A673 (cell line): ENCODE measurements at places on chromosomes 11 and 22. TPM values are rescaled to one million over a fixed set of nuclear protein-coding genes. Genes with fewer than 3 reads are reported as not detected.

Gene TRIM51G
- total RNA-seq, result not detected in 2 replicates

Gene APOL2
- 37.9 and 45.1 TPM in 2 replicates for total RNA-seq

Gene TRIM6
- total RNA-seq, result 0.13 and 0.52 TPM in 2 replicates

Gene SLC25A18
- 0.35 and 0.45 TPM in 2 replicates for total RNA-seq

Gene ACR
- total RNA-seq, result not detected in 2 replicates

- H3K27me3 ChIP-seq, result peaks cover 28% of the 10 kb centered on the region
- H3K36me3 ChIP-seq, result no peaks in the 10 kb centered on the region
- no peak for DNase-seq
- H3K27ac ChIP-seq, result no peak overlapping the region
These were observed 64.8 kb downstream of the TENM4 start for GRCh38 chr11:79375818-79376550.

DNA sequence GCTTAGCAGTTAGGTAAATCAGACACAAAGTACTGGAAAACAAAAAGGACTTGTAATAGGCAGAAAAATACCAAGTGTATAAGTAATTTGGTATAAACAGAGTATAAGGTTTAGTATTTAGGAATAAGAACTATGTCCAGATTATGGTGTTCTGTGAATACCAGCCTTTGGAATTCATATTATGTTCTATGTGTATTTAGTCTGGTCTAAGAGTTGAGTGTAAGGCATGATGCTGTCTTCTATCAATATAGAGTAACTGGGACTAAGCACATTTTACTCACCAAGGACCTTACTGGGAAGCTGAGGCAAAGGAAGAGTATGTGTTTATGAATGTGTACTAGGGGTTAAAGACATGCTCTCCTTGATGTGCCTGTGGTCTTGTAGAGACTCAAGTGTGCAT, 9.5 kb downstream of the SDHD start:
- no peak for DNase-seq
- no peaks in the 10 kb centered on the region for H3K27me3 ChIP-seq
- H3K4me1 ChIP-seq, result no peaks in the 10 kb centered on the region
- peaks cover 48% of the 10 kb centered on the region for H3K36me3 ChIP-seq
- no peak overlapping the region for H3K27ac ChIP-seq

GRCh38 chr11:567011-567628, 6.3 kb downstream of the RASSF7 start:
- DNase-seq, result no peak
- H3K27me3 ChIP-seq, result no peaks in the 10 kb centered on the region
- H3K4me1 ChIP-seq, result no peaks in the 10 kb centered on the region
- no peak overlapping the region for H3K27ac ChIP-seq
- no peaks in the 10 kb centered on the region for H3K36me3 ChIP-seq

GRCh38 chr11:78426845-78427244, 9.2 kb upstream of the GAB2 start:
- peaks cover 31% of the 10 kb centered on the region for H3K4me1 ChIP-seq
- no peak overlapping the region for H3K27ac ChIP-seq
- H3K36me3 ChIP-seq, result no peaks in the 10 kb centered on the region

DNA sequence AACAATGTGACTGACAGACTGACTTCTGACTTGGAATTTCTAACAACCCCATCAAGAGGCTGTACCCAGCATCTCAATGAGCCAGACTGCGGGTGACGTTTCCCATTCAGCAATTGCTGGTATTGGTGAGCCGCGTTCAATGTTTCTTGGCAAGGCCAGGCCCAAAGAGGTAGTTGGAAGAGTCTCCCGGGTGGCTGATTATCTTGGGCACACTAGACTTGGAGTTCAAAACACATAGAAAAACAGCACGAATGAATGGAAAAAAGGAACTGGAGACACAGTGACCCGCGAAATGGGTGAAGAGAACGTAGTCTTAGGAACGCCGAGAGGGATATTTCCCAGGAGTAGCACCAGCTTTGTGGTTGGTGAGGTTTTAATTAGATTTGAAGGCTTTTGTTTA, 115.7 kb downstream of the RPS6KA4 start:
- peaks cover 7% of the 10 kb centered on the region for H3K4me1 ChIP-seq
- peaks cover 8% of the 10 kb centered on the region for H3K27me3 ChIP-seq
- H3K27ac ChIP-seq, result no peak overlapping the region
- no peak for DNase-seq
- no peaks in the 10 kb centered on the region for H3K36me3 ChIP-seq
- no peak overlapping the region for H3K4me3 ChIP-seq

GRCh38 chr11:59011655-59012397, 72.5 kb downstream of the GLYATL1 start:
- H3K27me3 ChIP-seq, result peaks cover 7% of the 10 kb centered on the region
- H3K27ac ChIP-seq, result no peak overlapping the region
- no peak overlapping the region for H3K4me3 ChIP-seq

DNA sequence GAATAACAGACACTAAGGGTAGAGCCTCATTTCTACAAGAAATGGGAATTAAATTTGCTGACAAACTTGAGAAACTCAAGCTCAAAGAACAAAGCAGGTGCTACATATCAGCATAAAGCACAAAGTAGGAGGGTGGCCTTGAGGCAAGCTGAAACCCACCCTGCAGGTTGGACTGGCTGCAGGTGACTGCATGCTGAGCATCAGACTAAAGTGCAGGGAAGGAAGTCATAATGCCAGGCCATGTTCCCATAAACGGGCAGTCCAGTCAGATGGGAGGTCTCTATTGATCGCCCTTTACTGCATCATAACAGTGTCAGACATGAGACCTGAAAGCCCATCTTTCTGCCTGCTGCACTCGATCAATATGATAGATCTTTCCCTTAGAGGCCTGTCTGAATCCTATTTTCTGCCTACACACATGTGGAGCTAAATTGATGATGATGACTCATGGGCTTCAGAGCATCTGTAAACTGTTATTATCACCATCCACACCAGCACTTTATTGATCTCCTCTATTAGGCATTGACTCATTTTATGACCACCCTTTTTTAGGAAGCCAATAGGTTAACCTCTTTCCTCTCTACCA, 224.5 kb upstream of the DDI1 start:
- H3K36me3 ChIP-seq, result no peaks in the 10 kb centered on the region
- no peak for DNase-seq
- no peaks in the 10 kb centered on the region for H3K27me3 ChIP-seq

- no peaks in the 10 kb centered on the region for H3K27me3 ChIP-seq
- H3K4me1 ChIP-seq, result peaks cover 26% of the 10 kb centered on the region
- no peak overlapping the region for H3K4me3 ChIP-seq
- no peaks in the 10 kb centered on the region for H3K36me3 ChIP-seq
- no peak for DNase-seq
These were observed 1.2 kb downstream of the MYRF start for GRCh38 chr11:61753672-61754071.

DNA sequence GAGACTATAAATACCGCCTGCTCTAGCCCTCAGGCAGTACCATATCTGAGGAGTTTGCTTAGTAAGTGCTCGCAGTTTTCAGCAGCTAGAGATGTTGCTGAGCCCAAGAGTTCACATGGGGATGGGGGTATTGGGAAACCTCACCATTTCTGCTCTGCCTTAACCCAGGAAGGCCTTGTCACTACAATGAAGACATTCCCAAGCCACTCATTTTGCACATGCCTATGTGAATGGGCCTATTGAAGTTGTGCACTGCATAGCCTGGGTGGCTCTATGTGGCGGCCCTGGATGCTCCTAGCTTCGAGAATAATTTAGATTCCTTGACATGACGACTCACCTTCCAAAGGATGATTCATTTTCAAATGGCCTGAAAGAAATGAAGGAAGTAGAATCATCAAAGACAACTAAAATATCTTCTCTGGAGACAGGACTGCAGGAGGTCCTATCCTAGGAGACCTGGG, 163.4 kb downstream of the ADAMTS15 start:
- no peak overlapping the region for H3K4me3 ChIP-seq
- H3K27ac ChIP-seq, result no peak overlapping the region
- peak; percentile 32 for DNase-seq
- no peaks in the 10 kb centered on the region for H3K36me3 ChIP-seq

GRCh38 chr11:13495929-13496328, at the start of gene PTH:
TSS of gene PTH (minus strand) at chr11:13495997. CDS start at chr11:13492855, 3,142 bp downstream.
- peaks cover 19% of the 10 kb centered on the region for H3K27me3 ChIP-seq
- no peak for DNase-seq
- H3K36me3 ChIP-seq, result no peaks in the 10 kb centered on the region
- no peaks in the 10 kb centered on the region for H3K4me1 ChIP-seq
- no peak within 1 kb of the TSS for H3K27ac ChIP-seq
- H3K4me3 ChIP-seq, result no peak within 1 kb of the TSS

DNA sequence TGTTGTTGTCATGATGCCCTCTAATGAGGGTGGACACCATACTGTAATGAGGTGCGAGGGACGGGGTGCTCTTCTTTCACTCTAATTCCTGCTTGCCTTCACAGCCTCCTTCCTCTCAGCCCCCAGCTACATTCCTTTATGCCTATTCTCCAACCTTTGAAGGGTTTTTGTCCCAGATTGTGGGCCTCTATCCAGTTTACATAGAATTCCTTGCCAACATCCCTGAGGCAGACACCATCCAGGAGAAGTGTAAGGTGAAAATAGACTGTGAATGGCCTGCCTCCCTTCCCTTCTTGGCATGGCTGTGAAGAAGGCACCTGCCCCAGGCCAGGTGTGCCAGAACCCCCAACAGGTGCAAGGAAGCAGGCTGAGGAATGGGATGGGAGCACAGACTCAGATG, 122.3 kb downstream of the CHST1 start:
- no peak for DNase-seq
- no peaks in the 10 kb centered on the region for H3K4me1 ChIP-seq
- no peak overlapping the region for H3K4me3 ChIP-seq

GRCh38 chr11:128497061-128497775, 90.1 kb downstream of the ETS1 start:
- DNase-seq, result peak; percentile 63
- no peak overlapping the region for H3K4me3 ChIP-seq
- H3K27me3 ChIP-seq, result peaks cover 76% of the 10 kb centered on the region

DNA sequence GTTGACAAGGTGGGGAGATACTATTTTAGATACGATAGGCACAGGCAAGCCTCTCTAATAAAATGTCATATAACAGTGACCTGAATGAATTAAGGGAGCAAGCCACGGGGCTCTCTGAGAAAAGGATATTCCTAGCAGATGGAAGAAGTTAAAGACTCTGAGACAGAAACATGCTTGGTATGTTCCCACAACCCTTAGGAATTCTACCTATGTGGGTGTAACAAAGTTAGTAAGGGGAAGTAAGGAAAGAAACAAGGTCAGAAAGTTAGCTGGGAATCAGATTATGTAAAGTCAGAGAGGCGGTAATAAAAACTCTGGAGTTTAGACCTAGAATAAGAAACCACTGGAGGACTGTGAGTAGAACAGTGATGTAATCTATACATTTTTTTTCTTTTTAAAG, 59.7 kb upstream of the GDPD4 start:
- H3K27me3 ChIP-seq, result no peaks in the 10 kb centered on the region
- H3K36me3 ChIP-seq, result no peaks in the 10 kb centered on the region
- H3K4me1 ChIP-seq, result no peaks in the 10 kb centered on the region
- no peak for DNase-seq

- H3K4me1 ChIP-seq, result peaks cover 14% of the 10 kb centered on the region
- DNase-seq, result peak; percentile 96
- no peak overlapping the region for H3K27ac ChIP-seq
- peak overlapping the region; percentile 43 for H3K4me3 ChIP-seq
- peaks cover 17% of the 10 kb centered on the region for H3K27me3 ChIP-seq
These were observed 417 bp upstream of the BRSK2 start for GRCh38 chr11:1389103-1389931.
